CD4-positive, alpha-beta T cell (primary cell): ENCODE measurements at places on chromosomes 5 and 9.

GRCh38 chr9:35048511-35048910, 23.9 kb downstream of the VCP start:
- H3K4me3 ChIP-seq, result no peak overlapping the region
- H3K36me3 ChIP-seq, result peaks cover 26% of the 10 kb centered on the region
- H3K27me3 ChIP-seq, result no peaks in the 10 kb centered on the region
- H3K27ac ChIP-seq, result no peak overlapping the region
- no peaks in the 10 kb centered on the region for H3K4me1 ChIP-seq
- DNase-seq, result no peak

DNA sequence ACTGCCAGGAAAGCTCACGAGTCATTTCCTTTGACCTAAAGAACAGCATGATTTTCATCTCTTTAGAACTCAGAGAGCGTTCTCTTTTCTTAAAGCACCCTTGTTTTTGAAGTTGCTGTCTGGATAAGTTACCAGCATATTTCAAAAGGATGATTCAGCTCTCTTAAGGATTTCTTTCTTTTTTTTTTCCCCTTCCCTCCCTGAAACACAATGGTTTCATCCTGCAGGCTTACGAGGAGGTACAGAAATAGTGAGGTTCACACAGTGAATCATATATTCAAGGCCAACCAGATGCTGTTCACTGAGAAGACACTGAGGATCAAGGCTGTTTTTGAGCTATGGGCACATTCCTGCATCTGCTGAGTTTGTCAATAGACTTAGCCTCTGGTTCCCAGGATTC, 257.2 kb downstream of the KIF4B start:
- no peak overlapping the region for H3K27ac ChIP-seq
- DNase-seq, result no peak
- no peaks in the 10 kb centered on the region for H3K36me3 ChIP-seq
- no peaks in the 10 kb centered on the region for H3K4me1 ChIP-seq
- no peaks in the 10 kb centered on the region for H3K27me3 ChIP-seq

GRCh38 chr5:154373326-154373725, 72.5 kb upstream of the SAP30L start:
- H3K27ac ChIP-seq, result no peak overlapping the region
- H3K4me3 ChIP-seq, result no peak overlapping the region
- peaks cover 35% of the 10 kb centered on the region for H3K36me3 ChIP-seq
- H3K27me3 ChIP-seq, result no peaks in the 10 kb centered on the region

GRCh38 chr5:179624841-179625271, 1.4 kb upstream of the HNRNPH1 start:
- peaks cover 30% of the 10 kb centered on the region for H3K4me1 ChIP-seq
- DNase-seq, result no peak
- H3K36me3 ChIP-seq, result peaks cover 28% of the 10 kb centered on the region
- peak overlapping the region; percentile 99 for H3K27ac ChIP-seq

DNA sequence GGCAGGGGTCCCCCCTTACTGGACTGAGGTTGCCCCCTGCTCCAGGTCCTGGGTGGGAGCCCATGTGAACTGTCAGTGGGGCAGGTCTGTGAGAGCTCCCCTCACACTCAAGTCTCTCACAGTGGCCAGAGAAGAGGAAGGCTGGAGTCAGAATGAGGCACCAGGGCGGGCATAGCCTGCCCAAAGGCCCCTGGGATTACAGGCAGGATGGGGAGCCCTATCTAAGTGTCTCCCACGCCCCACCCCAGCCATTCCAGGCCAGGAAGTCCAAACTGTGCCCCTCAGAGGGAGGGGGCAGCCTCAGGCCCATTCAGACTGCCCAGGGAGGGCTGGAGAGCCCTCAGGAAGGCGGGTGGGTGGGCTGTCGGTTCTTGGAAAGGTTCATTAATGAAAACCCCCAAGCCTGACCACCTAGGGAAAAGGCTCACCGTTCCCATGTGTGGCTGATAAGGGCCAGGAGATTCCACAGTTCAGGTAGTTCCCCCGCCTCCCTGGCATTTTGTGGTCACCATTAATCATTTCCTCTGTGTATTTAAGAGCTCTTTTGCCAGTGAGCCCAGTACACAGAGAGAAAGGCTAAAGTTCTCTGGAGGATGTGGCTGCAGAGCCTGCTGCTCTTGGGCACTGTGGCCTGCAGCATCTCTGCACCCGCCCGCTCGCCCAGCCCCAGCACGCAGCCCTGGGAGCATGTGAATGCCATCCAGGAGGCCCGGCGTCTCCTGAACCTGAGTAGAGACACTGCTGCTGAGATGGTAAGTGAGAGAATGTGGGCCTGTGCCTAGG, at the start of gene CSF2:
Gene CSF2, plus strand, starts transcription at position 559 of the 783 bp plus-strand sequence. Its CDS starts 35 bp downstream, at position 594.
- H3K4me3 ChIP-seq, result no peak within 1 kb of the TSS
- peaks cover 63% of the 10 kb centered on the region for H3K4me1 ChIP-seq
- H3K36me3 ChIP-seq, result no peaks in the 10 kb centered on the region
- no peak for DNase-seq
- no peak within 1 kb of the TSS for H3K27ac ChIP-seq
- no peaks in the 10 kb centered on the region for H3K27me3 ChIP-seq

- H3K27ac ChIP-seq, result no peak overlapping the region
- H3K4me3 ChIP-seq, result no peak overlapping the region
- H3K4me1 ChIP-seq, result no peaks in the 10 kb centered on the region
- no peaks in the 10 kb centered on the region for H3K27me3 ChIP-seq
Measured at GRCh38 chr5:17277907-17278306, 60.5 kb downstream of the BASP1 start.

- peaks cover 70% of the 10 kb centered on the region for H3K4me1 ChIP-seq
- H3K27ac ChIP-seq, result no peak overlapping the region
- H3K27me3 ChIP-seq, result no peaks in the 10 kb centered on the region
- no peak overlapping the region for H3K4me3 ChIP-seq
- peaks cover 88% of the 10 kb centered on the region for H3K36me3 ChIP-seq
- DNase-seq, result no peak
Measured at GRCh38 chr5:134552301-134552700, 26.8 kb downstream of the JADE2 start.

- no peak overlapping the region for H3K4me3 ChIP-seq
- no peak overlapping the region for H3K27ac ChIP-seq
- H3K27me3 ChIP-seq, result no peaks in the 10 kb centered on the region
Measured at GRCh38 chr9:82466616-82467260, 478.2 kb downstream of the SPATA31D1 start.

DNA sequence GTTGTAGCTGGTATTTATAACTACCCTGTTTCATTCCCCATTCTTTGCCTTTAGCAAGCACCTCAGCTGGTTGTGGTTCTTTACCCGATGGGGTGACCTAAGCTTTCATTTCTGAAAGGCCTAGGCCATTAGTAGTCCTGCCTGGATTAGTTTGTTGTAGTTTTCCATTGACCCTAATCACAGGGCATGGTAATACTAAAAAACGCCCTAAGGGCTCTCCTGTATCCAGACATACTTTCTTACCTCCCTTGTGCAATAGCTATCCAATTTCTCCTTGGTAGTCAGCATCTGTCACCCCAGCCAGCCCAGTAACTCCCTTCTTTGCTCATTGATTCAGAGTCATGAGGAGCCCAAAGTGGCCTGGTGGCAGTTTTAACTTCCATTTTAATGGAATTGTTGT, 24.0 kb downstream of the TMOD1 start:
- no peak overlapping the region for H3K27ac ChIP-seq
- no peak for DNase-seq
- no peaks in the 10 kb centered on the region for H3K4me1 ChIP-seq
- no peaks in the 10 kb centered on the region for H3K27me3 ChIP-seq

DNA sequence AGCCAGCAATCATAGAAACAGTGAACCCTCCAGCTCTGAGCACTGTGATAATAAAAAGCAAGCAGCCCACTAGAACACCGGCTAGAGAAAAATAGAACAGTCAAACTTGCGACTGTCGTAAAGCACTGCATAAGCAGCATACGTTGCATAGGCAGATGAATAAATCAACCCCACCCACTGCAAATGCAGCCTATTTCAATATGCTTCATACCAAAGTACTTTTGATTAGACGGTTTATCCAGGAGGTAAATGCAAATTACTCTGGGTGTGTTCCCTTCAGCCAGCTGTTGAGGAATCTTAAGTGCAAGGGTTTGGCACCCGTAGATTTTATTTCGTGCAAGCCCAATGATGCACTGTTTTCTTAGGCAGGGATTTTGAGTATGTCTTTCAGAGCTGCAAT, 32.1 kb upstream of the ANKRD18A start:
- peaks cover under 1% of the 10 kb centered on the region for H3K27me3 ChIP-seq
- no peak overlapping the region for H3K27ac ChIP-seq
- H3K36me3 ChIP-seq, result no peaks in the 10 kb centered on the region

DNA sequence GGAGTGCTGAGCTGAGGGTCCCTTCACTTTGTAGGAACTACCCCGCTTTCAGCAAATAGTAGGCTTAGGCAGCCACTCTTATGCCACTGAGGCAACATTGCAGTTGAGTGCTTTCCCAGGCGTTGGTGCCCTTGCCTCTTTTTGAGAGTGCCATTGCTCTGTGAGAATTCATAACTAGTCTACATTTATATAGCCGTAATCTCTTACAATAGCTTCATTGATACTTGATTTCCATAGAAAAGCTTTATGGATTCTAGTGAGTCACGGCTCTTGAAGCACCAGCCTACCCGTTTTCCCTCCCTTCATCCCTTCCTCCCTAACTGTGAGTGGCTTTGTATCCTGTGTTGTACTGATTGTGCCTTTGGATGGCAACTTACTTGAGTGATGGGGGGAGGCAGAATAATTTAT, 283.9 kb downstream of the AOPEP start:
- H3K4me1 ChIP-seq, result peaks cover under 1% of the 10 kb centered on the region
- no peak overlapping the region for H3K27ac ChIP-seq
- DNase-seq, result no peak

DNA sequence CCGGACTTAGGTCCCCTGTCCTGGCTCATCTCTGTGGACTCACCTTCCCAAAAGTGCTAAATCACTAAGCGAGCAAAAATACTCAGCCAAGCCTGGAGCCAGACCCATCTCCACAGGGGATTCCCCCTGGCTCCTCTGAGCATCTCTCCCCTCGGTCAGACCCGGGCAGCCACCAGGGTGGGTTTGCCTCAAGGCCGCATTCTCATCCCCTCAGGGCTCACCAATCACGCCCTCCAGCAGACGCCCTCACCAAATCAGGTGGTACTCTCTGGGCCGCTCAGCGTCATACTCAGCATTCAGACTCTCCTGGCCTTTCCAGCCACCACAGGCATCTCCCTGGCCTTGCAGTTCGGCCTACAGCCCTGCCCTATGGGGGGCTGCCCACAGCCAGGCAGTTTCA, 49.7 kb downstream of the C5orf15 start:
- H3K4me1 ChIP-seq, result no peaks in the 10 kb centered on the region

DNA sequence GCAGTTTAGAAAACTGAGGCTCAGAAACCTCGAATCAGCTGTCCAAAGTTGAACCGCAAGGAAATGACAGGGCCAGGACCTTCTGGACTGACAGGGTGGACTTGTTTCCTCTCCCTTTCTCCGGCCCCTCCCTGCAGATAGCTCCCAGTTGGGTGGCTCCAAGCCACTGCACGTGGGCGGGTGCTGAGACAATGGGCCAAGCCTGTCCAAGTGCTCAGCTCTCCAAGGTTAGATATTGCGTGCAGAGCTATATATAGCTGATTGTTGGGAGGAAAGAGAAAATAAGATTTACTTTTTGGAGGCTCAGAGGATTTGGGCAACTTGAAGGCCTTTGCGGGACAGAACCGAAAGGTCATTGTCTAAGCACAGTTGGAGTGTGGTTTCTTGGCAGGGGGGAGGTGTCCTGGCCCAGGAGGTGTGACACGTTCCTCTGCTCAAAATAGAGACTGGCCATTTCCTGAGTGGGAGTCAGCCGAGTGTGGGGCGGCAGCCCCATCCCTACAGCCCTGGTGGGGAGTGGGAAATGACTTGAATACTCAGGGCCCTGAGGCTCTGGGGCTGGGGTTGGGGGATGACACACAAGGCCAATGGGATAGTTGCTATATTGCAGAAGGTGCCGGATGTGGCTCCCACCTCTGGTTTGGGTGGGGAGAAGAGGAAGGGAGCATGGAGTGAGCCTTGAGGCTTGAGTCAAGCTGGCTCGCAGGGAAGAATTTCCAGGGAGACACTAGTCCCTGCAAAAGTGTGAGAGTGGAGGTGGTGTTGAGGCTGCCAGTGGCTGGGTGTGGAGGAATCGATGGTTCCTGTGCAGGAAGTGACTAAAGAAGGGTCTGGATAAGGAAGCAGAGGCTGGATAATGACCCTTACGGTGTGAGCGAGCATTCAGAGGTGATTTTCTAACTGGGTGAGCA, 44.4 kb upstream of the SMAD5 start:
- DNase-seq, result no peak
- H3K27ac ChIP-seq, result no peak overlapping the region
- no peaks in the 10 kb centered on the region for H3K4me1 ChIP-seq
- no peaks in the 10 kb centered on the region for H3K36me3 ChIP-seq
- H3K4me3 ChIP-seq, result no peak overlapping the region

DNA sequence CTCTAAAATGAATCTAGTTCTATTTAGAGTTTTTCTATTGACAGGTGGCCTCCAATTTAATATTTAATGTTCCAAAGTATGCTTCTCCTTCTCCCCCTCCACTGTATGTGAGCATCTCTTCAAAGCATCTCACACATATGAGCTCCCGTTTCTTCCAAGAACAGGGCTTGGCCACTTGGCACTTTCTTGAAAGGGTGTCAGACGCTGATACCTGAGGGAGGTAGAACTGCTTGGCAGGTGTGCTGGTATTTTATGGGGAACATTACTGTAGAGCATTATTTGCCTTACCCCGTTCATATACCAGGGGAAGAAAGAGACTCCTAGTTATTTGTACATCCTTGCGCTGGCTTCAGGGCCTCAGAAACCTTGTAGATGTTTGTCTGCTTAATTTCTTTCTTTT, 1.9 kb downstream of the RCL1 start:
- H3K27me3 ChIP-seq, result no peaks in the 10 kb centered on the region
- DNase-seq, result no peak
- H3K36me3 ChIP-seq, result no peaks in the 10 kb centered on the region
- peaks cover 25% of the 10 kb centered on the region for H3K4me1 ChIP-seq

- DNase-seq, result no peak
- peaks cover 5% of the 10 kb centered on the region for H3K4me1 ChIP-seq
- H3K27me3 ChIP-seq, result no peaks in the 10 kb centered on the region
- H3K27ac ChIP-seq, result no peak overlapping the region
Measured at GRCh38 chr5:149827546-149827945, 97.4 kb downstream of the PPARGC1B start.

GRCh38 chr5:139178935-139179334, 19.2 kb downstream of the SIL1 start:
- H3K27me3 ChIP-seq, result no peaks in the 10 kb centered on the region
- no peak overlapping the region for H3K27ac ChIP-seq
- H3K36me3 ChIP-seq, result no peaks in the 10 kb centered on the region
- no peak overlapping the region for H3K4me3 ChIP-seq

- H3K27ac ChIP-seq, result no peak overlapping the region
- H3K36me3 ChIP-seq, result no peaks in the 10 kb centered on the region
- H3K27me3 ChIP-seq, result no peaks in the 10 kb centered on the region
- no peak for DNase-seq
- H3K4me1 ChIP-seq, result no peaks in the 10 kb centered on the region
- no peak overlapping the region for H3K4me3 ChIP-seq
Measured at GRCh38 chr9:105503881-105504280, 54.0 kb upstream of the FKTN start.

DNA sequence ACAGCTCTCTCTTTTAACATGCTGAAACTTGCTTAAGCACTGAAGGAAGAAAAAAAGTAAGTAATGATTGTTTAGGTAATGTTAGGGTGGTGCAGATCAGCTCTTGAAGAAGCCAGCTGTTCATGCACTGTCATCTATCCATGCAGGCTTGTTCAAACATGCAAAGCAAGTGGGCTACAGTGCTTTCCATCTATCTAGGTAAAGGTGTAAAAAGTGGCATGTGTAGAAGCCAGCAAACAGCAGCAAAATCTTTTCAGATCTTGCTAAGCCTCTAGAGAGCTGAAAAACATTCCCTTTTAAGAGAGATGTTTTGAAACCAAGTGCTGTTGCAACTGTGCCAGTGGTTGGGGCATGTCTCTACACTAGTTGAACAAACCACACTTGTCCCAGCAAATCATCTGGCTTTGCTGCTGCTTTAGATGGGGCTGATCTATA, 214.4 kb downstream of the EFNA5 start:
- H3K27ac ChIP-seq, result no peak overlapping the region
- DNase-seq, result no peak
- no peak overlapping the region for H3K4me3 ChIP-seq
- no peaks in the 10 kb centered on the region for H3K36me3 ChIP-seq
